ENCODE measurements at places on chromosomes 12 and 14.

DNA sequence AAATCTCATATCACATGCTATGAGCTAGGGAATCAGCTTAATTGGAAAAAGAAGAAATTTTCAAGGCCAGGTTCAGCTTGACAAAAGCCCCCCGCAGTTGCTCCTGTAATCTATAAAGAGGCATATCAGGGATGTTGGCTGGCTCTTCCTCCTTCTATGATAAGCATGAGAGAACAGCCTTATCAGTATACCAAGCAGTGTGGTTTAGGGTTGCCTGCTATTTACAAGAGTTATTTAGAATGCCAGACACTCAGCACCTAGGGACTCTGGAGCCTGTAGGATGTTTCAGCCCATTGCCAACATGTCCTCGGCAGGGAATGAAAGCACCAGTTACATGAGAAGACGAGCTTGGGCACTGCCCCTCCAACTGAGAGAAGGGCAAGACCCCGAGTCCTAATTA, 89.5 kb upstream of the TMPO start:
- DNase-seq, result no peak

- DNase-seq, result no peak
Measured at GRCh38 chr14:65073605-65074201, 28.6 kb downstream of the MAX start.

DNA sequence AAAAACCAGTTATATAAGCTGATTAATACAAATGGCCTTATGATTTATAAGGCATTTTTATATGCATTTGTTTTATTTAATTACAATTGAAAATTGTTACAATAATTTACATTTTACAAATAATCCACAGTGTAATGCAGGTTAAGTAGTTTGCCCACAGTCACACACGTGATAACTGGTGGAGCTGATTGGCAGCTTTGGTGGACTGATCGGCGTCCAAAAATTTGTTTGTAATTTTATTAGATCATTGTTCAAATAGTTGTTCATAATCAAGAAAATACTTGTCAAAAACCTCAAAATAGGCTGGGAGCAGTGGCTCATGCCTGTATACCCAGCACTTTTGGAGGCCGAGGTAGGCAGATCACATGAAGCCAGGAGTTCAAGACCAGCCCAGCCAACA, 59.7 kb downstream of the AEBP2 start:
- no peak for DNase-seq

DNA sequence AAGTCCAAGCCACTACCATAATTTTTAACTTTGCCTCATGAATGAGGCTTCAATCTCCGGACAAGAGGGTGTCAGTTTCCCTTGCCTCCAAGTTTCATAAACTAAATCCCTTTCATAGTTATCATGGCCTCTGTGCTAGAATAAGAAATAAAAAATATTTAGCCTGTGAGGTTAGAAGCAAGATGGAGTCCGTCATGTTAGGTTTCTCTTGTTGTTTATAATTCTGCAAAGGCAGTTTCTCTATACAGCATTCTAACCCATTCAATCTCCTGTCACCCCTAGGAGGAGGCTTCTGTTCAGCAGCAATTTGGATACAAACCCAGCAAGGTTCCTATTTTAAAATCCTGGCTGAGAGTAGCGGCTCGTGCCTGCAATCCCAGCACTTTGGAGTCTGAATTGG, 15.8 kb upstream of the RAN start:
- DNase-seq, result no peak

- no peak for DNase-seq
Measured at GRCh38 chr12:117821480-117822175, 147.2 kb downstream of the KSR2 start.

- no peak for DNase-seq
Measured at GRCh38 chr14:22567437-22567836, 21.6 kb downstream of the DAD1 start.

DNA sequence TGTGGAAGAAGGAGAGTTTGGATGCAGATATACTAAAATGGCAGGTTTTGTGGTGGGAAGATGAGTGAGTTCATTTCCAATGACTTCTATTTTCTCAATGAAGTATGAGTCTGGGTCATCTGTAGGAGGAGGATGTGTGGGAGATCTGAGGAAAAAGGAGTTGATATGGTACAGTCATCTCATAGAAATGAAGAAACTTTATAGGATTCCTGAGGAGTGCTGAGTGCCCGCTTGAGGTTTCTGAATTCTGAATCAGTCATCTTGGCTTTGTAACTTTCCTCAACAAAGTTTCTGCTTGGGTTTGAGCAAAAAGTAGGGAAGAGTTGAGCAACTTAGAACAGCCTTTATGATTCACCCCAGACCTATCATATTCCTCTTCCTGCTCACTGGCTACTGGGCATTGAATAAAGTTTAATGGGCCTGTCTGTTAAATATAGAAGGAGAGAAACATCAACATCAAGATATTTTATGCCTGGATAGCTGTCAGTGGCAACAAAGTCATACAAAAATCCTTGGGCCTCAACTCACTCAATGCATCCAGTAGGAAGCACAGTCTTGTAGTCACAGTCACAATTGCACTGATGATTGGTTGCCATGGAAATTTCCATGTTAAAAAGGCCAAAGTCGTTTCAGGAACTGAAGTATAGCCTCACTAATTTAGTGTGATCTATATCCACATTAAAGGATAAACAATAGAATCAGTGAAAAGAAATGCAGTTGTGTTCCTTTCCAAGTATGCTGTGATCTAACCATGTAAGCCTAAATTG, 284.7 kb downstream of the DUSP6 start:
- no peak for DNase-seq

- DNase-seq, result no peak
Measured at GRCh38 chr14:93961620-93962019, 14.8 kb downstream of the ASB2 start.

- DNase-seq, result no peak
Measured at GRCh38 chr12:1419849-1420371, 174.5 kb downstream of the FBXL14 start.
